Erythroblast (primary cell): ENCODE measurements at places on chromosomes 1 and 21.
A peak's percentile ranks its signal among the peaks of the same experiment; 100 is the strongest.

DNA sequence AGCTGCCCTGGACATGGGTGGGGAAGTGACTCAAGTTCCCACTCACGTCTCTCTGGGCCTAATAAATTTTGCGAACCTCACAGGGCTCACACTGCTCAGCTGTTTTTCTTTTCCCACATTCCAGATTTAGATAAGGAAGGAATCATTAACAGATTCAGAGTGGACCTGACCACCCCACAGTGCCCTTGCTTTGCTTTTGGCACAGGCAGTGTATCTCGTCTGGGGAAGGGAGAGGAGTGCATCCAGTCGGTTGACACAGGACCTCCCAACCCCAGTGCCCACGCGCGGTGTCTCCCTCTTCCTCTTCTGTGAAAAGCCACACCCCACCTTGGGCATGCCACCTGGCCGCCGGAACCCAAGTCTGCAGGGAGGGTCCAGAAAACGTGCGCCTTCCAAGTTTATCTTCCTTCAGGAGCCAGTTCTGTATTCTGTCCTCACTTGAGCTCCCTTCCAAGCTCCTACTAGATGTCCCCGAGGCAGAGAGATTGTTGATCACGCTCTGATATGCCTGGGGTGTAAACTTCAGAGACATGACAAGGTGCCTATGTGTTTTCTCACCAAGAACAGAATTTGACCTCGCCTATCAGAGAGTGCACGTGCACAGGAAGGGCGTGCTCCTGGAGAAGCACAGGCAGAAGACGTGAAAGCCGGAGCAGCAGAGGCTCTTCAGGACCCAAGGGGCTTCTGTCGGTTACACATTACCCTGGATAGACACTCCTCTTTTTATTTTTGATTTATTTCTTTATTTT lies 9.5 kb upstream of the SLC2A5 start:
- DNase-seq, result no peak

DNA sequence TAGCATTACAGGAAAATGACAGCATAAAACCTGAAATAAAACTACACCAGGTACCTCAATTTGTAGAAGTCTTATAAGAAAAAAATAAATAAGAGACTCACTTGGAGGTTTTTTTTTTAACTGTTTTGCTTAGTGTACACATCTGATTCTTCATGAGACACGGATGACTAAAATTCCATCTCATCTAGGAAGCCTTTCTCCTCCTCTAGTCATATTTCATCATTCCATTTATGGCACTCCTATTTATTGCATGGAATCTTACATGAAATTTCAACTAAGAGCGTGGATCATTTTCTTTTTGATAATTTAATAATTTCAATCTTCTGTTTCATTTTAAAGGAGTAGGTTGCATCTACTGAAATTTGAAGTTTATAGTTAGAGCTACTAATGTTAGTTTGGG lies 1.6 kb upstream of the PTGS2 start:
- DNase-seq, result no peak

- DNase-seq, result peak; percentile 69
Observed at GRCh38 chr1:113917400-113918082, 11.6 kb upstream of the HIPK1 start.

GRCh38 chr1:201359031-201359872 lies 18.2 kb downstream of the TNNT2 start:
- DNase-seq, result no peak

DNA sequence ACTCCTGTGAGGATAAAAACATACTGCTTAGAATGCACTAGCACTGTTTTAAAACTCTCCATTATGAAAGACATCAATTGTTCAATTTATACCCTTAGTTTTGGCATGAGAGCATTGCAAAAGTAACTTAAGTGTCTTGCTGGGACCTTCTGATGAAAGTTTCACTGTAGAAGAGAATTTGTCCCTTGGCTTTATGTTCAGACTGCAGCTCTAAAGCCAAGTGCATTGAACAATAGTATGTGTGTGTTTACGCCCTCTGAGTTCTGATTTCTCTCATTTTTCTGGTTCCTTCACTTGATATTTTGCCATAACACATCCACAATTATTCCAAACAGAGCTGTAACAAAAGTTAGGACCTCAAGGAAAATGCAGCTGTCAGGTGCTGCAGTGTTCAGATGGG lies 474.6 kb downstream of the DISC1 start:
- DNase-seq, result no peak

GRCh38 chr1:35568975-35569395 lies 4.1 kb upstream of the TFAP2E start:
- DNase-seq, result peak; percentile 65

DNA sequence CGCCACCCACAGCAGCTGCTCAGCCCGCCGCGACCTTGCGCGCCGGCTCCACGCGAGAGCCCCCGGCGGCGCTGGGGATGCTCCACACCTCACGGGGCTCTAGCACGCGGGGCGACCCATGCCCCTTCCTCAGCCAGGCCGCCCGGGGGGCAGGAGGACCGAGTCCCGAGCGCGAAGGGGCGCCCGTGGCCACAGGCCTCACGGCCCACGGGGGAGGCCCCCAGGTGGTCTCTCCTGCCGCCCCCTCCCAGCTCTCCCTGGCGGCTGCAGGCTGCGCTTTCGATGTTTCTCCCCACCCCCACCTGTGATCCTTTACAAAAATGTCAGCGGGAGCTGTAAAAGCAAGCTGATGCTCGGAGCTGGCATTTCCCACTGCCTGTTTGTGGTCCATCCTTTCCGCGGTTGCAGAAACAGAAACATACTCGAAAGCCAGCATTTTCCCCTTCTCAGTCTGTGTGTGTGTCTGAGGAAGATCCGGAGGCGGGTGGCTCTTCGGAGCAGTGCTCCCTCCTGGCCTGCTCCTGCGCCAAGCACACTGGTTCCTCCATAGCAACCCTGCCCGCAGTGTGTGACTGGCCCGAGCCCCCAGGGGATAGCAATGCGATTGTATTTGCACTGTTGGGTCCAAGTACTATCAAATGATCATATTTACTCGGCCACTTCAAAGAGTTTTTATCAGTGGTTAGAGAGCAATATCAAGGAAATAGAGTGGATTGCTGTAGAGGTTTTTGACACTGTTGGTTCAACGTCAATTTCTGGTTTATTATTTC lies 2.1 kb downstream of the KIF26B start:
- no peak for DNase-seq

DNA sequence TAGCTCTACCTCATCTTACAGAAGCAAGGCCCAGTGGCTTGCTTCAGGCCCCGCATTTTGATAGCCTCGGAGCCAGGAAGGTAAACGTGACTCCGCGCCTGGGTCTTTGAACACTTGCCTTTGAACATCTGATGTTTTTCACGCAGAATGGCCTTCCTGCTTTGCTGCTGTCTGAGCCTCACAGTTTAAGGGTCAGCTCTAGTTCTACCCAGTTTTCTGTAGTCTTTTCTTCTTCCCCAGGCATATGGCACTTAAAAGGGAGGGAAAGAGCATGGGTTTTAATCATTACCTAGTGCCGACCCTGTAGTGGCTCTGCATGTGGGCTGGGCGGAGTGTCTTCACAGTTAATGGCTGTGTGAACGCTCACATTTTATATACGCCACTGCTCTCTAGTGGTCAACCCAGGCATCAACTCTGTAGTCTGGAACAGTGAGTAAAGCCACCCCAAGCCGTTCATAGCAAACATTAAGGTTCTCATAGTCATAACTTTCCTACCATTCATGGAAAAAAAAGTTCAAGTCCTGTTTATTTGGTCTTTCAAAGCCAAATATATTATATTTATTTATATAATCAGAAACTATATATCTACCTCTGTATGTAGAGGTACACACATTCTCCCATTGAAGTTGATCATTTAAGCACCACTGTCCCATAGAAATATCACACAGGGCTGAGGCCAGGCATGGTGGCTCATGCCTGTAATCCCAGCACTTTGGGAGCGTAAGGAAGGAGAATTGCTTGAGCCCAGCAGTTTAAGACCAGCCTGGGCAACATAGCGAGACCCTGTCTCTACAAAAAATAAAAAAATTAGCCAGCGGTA lies 78.1 kb downstream of the IER5 start:
- peak; percentile 88 for DNase-seq

GRCh38 chr1:246785494-246786111 lies 61.4 kb downstream of the SCCPDH start:
- peak; percentile 16 for DNase-seq

DNA sequence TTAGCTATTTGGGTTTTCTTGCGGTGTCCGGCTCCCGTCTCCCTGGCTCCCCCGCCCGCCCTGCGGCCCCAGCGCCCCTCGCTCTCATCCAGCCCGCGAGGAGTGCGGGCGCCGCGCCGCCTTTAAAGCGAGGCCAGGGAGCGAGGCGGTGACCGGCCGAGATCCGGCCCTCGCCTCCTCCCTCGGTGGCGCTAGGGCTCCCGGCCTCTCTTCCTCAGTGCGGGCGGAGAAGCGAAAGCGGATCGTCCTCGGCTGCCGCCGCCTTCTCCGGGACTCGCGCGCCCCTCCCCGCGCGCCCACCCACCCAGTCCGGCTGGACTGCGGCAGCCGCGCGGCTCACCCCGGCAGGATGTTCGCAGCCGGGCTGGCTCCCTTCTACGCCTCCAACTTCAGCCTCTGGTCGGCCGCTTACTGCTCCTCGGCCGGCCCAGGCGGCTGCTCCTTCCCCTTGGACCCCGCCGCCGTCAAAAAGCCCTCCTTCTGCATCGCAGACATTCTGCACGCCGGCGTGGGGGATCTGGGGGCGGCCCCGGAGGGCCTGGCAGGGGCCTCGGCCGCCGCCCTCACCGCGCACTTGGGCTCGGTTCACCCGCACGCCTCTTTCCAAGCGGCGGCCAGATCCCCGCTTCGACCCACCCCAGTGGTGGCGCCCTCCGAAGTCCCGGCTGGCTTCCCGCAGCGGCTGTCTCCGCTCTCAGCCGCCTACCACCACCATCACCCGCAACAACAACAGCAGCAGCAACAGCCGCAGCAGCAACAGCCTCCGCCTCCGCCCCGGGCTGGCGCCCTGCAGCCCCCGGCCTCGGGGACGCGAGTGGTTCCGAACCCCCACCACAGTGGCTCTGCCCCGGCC lies 492 bp downstream of the HLX start:
- peak; percentile 79 for DNase-seq

- DNase-seq, result no peak
Observed at GRCh38 chr1:98493469-98493868, 168.1 kb upstream of the SNX7 start.

GRCh38 chr1:50091068-50091467 lies 17.7 kb upstream of the ELAVL4 start:
- DNase-seq, result no peak

DNA sequence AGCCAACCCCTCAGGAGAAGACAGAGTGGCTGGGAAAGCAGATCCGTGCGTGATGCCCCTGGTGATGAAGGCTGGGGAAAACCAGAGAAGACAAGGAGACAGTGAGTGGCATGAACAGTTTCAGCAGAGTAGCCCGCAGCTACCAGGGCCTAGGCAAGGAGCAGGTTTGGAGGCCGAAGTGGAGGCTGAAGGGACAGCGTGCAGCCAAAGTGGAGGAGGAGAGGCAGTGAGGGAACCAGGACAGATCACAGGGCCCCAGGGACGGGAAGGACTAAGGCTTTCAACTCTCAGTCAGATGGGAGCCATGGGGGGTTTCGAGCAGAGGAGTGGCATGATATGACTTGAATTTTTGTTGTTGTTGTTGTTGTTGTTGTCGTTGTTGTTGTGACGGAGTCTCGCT lies 59.9 kb upstream of the SELENON start:
- no peak for DNase-seq

GRCh38 chr1:42340093-42340492 lies 5.1 kb upstream of the FOXJ3 start:
- no peak for DNase-seq

- no peak for DNase-seq
Observed at GRCh38 chr21:22164912-22165311, 1166.7 kb downstream of the NCAM2 start.

DNA sequence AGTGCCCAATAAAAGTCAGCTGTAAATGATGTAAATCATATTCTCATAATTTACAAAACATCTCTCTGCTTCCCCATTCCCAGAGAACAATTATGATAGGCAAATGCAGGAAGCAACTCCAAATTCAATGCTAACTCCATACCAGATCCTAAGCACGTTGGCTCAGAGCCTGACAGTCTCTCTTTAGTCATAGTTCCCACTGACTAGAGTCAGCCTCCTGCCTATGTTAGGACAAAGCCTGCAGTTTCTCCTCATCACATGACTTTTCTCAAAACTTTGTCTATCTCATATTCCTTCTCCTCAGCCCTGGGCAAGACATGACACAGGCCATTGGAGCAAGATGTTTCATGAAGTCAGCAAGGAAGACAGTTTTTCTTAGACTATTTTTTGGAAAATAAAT lies 101.5 kb upstream of the COL24A1 start:
- DNase-seq, result no peak

GRCh38 chr1:42385283-42385682 lies 4.7 kb downstream of the RIMKLA start:
- no peak for DNase-seq

DNA sequence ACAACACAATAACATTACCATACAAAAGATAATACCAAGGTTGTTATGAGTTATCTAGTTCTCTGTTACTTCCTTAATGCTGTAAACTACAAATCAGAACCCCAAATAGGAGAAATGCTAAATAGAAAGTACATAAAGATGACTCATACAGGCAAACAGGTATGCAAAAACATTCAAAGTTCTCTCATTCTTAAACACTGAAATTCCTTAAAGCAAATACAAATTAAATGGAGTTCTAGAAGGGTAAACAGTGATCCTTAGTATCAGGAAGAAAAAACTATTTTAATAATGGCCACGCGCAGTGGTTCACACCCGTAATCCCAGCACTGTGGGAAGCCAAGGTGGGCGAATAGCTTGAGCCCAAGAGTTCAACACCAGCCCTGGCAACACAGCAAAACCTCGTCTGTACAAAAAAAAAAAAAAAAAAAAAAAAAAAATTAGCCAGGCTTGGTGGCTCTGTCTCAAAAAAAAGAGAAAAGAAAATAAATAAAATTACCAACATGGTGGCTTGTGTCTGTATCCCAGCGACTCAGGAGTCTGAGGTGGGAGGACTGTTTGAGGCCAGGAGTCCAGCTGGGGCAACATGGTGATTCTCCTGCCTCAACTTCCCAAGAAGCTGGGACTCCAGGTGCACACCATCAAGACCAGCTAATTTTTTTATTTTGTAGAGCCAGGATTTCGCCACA lies 17.5 kb downstream of the FBXO42 start:
- no peak for DNase-seq

DNA sequence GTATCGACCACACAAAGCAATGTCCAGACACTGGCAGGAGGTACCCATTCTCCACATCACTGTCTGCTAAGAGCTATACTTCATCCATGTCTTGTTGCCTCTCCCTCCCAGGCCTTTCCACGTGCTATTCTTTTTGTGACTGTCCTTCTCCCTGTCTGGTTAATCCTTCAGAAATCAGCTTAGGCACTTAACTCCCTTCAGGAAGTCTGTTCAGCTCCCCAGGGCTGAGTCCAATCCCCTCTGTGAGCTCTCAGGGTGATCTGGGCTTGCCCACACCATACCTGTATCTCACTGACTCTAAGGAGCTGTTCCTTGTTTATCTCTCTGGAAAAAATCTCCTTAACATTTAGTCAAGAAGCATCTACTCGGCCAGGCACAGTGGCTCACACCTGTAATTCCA lies 69.4 kb downstream of the NID1 start:
- no peak for DNase-seq
